ENCODE measurements at places on chromosomes 5 and 9.

- DNase-seq, result no peak
Observed at GRCh38 chr5:172322028-172322965, 38.7 kb upstream of the UBTD2 start.

GRCh38 chr5:131019111-131019510 lies 145.9 kb downstream of the HINT1 start:
- no peak for DNase-seq

DNA sequence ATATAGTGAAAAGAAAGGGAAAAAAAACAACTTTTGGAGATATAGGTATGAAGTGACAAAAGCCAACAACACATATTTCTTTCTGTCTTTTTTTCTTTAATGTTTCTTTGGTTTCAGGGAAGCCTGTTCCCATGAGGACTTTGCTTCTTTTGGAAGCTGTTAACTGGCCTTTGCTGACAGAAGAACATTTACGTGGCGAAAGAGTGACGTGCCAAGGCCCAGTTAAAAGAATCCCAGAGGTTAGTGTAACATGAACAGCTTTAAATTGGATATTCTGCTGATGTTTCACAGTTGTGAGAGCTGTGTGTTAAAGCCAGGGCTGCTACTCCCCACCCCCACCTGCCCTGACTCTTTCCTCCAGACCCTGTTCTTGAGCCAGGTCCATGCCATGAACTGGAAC lies 275.9 kb downstream of the CRB2 start:
- DNase-seq, result no peak

DNA sequence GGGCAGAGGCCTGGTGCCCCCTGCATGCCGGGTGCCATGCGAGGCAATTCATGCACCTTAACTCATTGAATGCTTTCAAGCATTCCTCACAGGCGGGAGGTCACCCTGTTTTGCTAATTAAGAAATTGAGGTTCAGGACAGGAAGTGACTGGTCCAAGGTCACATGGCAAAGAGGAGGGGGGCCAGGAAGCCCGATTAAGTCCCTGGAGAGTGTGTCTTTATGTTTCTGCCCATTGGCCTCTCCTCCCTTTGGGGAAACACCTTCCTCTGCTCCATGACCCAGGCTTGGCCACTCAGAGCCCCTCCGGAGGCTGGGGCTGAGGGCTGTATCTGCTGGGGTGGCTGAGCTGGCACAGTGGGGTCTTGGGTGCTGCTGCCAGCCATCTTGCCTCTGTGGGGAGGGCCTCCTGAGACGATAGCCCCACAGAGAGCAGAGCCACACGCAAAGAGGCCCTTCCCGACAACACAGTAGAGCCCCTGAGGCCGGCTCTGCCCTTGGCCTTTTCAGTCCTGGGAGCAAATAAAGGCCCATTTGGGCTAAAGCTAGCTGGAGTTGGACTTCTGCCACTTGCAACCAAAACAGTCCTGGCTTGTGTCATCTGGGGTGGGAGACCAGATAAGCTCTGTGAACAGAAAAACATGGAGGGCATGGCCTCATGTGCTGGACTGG lies 90.8 kb upstream of the NEURL1B start:
- DNase-seq, result no peak

DNA sequence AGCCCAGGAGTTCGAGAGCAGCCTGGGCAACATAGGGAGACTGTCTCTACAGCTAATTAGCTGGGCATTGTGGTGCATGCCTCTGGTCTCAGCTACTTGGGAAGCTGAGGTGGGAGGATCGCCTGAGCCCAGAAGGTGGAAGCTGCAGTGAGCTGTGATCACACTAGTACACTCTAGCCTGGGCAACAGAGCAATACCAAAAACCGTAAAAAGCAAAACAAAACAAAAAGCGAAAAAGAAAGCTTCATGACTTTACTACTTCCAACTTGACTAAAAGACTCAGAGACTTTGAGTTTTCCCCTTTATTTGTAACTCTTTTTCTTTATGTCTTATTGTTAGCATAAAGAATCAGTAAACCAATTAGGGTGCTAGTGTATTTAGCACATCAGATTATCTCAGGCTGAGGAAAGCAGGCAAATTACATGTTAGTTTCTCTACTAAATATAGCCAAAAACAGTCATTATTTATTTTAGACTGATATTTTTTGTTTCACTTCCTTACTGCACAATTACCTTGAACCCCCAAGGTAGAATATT lies 5.4 kb downstream of the RAD17 start:
- DNase-seq, result no peak
